ENCODE measurements at places on chromosomes 6 and 20.
A peak's percentile ranks its signal among the peaks of the same experiment; 100 is the strongest.

DNA sequence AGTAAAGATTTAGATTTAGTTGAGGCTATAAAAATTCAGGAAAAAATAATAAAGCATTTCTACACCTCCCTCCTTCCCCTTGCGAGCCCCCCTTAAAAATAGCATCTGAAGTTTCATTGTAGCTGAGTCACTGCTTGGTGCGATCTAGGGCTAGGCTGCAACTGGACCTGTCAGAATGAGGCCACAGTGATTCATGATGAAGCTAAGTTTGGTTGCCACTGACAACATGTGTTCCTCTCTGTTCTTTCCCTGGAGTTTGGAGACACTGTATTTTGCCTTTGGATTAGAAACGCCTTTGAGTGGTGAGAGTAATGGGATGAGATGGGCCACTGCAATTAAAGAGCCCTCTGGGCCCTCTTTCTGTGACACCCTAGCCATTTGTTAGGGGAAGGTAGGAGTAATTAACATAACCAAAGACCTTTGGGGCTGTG lies 334.1 kb downstream of the NRN1 start:
- DNase-seq: no peak

DNA sequence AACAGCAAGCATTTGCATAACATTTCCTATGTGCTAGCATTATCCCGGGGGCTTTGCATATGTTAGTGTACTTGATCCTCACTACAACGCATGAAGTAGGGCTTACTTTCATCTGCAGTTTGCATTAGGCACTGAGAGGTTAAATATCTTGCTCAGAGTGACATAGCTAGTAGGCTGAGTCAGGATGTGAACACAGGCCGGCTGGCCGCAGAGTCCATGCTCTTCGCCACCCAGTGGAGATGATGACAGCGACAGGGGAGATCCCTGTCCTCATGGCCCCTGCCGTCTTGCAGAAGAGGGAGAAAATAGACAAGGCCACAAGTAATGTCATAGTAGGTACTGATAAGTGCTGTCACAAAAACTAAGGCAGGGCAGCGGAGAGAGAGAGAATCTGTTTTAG lies 46.9 kb downstream of the LYRM4 start:
- DNase-seq: no peak

GRCh38 chr20:20786428-20786827 lies 74.0 kb upstream of the RALGAPA2 start:
- DNase-seq: no peak

- no peak for DNase-seq
These were observed 171.0 kb upstream of the CCN2 start for GRCh38 chr6:132122176-132122575.

- DNase-seq: no peak
These were observed 197.7 kb downstream of the FAXC start for GRCh38 chr6:99151634-99152346.

DNA sequence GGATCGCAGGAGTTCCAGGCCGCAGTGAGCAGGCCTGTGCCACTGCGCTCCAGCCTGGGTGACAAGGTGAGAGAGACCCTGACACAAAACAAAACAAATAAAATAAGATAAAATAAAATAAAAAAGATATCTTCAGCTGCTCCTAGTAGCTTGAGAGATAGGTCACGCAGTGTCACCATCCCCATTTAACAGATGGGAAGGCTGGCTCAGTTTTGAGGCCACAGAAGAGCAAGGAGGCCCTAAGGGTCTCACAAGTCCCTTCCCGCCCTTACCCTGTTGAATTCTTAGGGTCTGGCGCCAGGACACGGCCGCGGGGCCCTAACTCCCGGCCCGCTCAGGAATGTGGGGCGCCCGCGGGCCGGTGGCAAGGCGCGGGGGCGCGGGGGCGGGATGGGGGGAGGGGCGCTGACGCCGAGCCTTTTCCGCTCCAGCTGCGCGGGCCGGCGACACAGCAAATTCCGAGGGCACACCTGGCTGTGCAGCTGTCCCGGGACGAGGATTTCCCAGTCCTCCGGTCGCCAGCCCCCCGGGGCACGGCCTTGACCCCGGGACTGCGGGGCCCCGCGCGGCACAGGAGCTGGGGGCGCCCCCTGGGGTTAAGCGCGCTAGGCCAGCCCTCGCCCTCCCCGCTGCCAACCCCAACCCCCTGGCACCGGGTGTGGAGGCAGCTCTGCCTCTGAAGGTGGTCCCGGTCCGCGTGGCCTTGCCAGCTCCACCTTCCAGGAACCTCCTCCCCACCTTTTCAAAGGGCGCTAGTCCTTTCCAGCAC lies 10.3 kb upstream of the R3HDML start:
- DNase-seq: no peak

- peak; percentile 57 for DNase-seq
These were observed 178.8 kb upstream of the SNX9 start for GRCh38 chr6:157644043-157644810.

DNA sequence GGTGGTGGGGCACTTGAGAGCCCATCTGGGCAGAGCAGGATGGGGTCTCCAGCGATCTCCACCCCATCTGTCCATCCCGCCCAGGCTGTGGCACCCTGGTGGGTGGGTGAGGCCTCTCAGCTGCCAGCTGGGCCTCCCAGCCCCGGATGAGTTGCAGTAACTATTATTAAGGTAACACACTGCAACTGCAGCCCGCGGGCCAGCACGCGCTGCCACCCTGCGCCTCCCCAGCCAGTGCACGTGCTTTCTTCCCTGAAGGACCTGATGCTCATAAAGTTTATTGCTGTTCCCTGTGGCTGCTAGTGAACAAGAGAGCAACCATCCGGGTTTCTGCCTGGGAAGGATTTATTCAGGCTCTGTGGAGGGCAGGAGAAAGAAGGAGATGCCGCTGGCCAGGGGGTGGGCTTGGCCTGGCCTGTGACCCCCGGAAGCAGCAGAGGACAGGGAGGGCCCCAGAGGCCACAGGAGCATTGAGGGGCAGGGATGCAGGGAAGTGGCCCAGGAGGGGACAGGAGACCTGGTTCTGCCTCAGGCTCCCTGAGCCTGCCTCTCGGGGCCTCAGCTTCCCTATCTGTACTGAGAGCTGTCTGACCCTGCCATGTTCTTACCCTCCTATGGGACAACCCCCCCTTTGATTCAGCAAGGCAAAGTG lies 1.7 kb downstream of the IP6K3 start:
- no peak for DNase-seq

GRCh38 chr6:112936504-112936903 lies 589.4 kb downstream of the RFPL4B start:
- DNase-seq: no peak

GRCh38 chr20:3380228-3381070 lies 27.0 kb downstream of the DNAAF9 start:
- DNase-seq: no peak

DNA sequence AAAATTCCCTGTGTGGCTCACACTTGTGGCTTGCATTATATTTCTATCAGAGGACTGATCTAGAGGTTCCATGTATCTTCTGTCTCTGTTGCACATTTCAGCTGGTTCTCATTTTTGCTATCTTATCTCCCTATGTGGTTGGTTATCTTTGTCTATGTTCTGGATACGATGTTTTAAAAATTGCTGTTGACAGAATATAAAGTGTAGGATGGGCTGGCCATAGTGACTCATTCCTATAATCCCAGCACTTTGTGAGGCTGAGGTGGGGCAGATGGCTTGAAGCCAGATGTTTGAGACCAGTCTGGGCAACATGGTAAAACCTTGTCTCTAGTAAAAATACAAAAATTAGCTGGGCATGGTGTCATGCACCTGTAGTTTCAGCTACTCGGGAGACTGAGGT lies 9.9 kb upstream of the ULBP3 start:
- no peak for DNase-seq

- peak; percentile 65 for DNase-seq
These were observed 1.1 kb downstream of the CITED2 start for GRCh38 chr6:139373154-139373927.

- DNase-seq: no peak
These were observed 348.3 kb upstream of the ZFP64 start for GRCh38 chr20:52539891-52540290.

- DNase-seq: no peak
These were observed 144.3 kb downstream of the DOK5 start for GRCh38 chr20:54619682-54620081.

- no peak for DNase-seq
These were observed 102.9 kb downstream of the OR2B2 start for GRCh38 chr6:27809067-27809938.

DNA sequence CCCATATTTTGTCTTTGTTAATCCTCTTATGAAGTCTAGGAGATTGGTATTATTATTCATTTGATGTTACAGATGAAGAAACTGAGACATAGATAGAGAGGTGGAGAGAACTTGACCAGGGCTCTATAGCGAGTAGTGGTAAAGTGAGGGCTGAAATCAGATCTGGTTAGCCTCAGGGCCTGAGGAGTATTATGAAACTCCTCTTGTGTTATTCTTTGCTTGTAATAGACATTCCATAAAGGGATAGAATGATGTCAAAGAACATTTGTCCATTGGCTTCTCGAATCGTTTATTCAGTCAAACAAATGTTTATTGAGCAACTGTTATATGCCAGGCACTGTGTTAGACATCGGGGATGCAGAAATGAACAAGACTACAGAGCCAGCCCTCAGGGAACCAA lies at the start of gene IL22RA2:
IL22RA2 (minus strand) TSS at position 144 of the 400 bp plus-strand sequence. CDS start 11,895 bp downstream, outside the sequence.
- no peak for DNase-seq

- no peak for DNase-seq
These were observed 43.3 kb upstream of the MLN start for GRCh38 chr6:33847078-33847477.

DNA sequence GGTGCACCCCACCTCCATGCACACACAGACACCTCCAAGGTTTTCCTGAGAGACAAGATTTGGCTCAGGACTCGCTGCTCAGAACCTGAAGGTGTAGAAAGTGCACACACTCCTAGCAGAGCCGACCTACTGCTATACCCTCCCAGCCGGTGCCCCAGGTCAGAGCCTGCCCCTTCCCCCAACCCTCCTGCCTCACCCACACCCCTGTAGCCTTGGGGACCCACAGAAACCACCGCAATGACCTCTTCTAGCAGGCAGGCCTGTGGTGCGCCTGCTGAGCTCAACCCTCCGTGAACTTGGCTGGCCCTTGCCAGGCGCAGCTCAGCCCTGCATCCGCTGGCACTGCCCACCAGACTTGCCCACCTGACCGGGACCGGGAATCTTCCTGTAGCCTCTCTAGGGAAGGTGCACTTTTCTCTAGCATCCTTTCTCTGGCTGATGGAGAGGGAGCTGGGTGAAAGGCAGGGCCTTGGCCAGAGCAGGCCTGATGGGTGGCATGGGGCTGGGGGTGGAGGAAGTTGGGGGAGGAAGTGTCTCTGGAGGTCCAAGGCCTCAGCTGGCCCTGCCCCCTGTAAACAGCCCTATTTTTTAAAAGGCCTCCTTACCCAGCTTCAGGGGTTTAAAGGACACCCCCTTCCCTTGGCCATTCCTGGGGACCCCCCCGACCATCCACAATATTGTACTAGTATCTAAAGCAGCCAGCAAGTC lies 36.9 kb upstream of the SLCO4A1 start:
- DNase-seq: no peak

GRCh38 chr6:117494283-117494682 lies 11.8 kb downstream of the DCBLD1 start:
- no peak for DNase-seq

DNA sequence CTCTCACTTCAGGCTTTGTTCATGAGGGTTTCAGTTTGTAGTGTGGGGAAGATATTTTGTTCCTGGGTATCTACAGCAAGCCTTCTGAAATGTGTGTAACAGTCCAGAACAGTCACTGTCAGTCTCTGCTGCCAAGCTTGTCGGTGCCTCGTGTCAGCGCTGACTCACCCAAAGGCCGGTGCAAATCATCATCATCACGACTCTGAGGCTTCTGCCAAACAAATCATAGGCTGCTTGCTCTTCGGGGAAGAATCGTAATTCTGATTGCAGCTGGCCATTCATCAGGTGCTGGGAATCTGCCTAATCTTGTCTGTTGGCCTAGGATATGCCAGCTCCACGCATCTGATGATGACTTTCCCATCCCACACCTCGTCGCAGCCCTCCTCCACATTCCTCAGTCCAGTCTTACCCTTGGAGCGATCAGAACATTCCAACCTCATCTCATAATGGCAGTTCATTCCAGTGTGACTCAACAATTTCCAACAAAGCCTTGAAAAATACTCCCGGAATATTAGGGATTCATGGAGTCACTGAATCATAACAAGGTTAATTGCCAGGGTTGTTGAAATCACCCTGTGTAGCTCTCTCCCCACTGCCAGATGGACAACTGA lies 40.9 kb downstream of the ALDH8A1 start:
- peak; percentile 67 for DNase-seq

DNA sequence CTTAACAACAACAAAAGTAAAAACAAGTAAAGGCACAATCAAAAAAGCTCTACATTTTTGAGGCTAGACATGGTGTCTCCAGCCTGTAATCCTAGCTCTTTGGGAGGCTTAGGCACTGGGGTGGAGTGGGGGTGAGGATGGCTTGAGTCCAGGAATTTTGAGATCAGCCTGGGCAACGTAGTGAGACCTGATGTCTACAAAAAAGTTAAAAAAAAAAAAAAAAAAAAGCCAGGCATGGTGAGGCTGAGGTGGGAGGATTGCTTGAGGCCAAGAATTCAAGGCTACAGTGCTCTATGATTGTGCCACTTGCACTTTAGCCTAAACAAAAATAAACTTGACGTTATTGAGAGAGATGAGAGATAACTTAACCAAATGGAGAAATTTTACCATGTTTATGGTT lies 60.1 kb downstream of the QKI start:
- no peak for DNase-seq

DNA sequence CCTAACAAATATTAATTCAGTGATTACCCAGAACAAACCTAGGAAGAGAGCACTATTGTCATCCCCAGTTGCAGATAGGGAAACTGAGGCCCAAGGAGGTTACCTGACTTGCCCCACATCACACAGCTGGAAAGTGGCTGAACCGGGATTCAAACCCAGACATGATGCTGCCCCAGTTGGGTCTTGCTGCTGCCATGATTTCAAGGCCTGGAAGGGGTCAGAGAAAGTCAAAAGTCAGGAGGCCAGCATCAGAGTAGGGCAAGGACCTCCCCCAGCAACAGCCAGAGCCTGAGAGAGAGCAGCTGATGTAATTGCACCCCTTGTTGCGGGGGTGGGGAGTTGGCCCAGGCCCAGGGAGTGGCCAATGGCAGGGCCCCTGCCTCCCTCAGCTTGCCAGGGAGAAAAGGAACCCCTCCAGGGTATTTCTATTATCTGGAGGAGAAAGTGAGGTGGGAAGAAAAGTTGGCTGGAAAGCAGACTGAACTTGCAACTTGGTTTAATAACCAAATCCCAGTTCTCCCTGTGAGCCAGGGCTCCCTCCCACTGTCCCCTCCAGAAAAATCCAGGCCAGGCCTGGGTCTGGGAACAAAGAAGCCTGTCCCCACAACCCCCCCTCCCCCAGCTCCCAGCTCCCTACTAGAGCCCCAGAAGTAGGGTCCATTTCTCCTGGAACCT lies 83.6 kb downstream of the MRPL14 start:
- no peak for DNase-seq

- DNase-seq: no peak
These were observed 22.7 kb downstream of the CFAP206 start for GRCh38 chr6:87430499-87430898.

Measured in dorsolateral prefrontal cortex (tissue), 122 donors.